Activated naive CD4-positive, alpha-beta T cell treated with anti-CD3 and anti-CD28 coated beads, Interleukin-2, amount 50 U/mL, for 72 hours (primary cell): ENCODE measurements at places on chromosomes 6 and 20. TPM values are rescaled to one million over a fixed set of nuclear protein-coding genes. Genes with fewer than 3 reads are reported as not detected.

DNA sequence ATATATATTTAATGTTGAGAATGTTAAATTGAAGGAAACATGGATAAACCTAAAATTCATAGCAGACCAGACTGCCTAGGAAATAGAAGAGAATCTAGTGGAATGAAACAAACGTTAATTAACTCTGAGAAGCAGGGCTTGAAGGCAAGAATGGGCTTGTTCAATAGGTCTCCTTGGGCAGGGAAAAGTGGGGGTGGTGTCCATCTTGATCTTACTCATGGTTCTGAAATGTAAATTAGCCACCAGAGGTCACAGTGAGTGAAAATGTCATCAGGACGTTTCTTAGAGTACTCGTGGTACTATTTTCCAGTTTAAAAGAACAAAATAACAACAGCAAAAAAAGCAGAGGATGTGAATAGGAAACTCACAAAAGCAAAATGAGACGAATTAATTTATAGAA, 66.8 kb upstream of the BTBD3 start:
- DNase-seq = no peak

GMPR gene
- total RNA-seq = 2.5 TPM

- no peak for DNase-seq
These were observed 129.0 kb downstream of the EDN3 start for GRCh38 chr20:59429396-59429795.

GRCh38 chr20:21074605-21075336, 31.4 kb downstream of the LINC00237 start:
- DNase-seq = no peak

LY6G6D gene
- total RNA-seq = not detected

GRCh38 chr20:19834783-19835182, 76.7 kb downstream of the RIN2 start:
- no peak for DNase-seq

DNA sequence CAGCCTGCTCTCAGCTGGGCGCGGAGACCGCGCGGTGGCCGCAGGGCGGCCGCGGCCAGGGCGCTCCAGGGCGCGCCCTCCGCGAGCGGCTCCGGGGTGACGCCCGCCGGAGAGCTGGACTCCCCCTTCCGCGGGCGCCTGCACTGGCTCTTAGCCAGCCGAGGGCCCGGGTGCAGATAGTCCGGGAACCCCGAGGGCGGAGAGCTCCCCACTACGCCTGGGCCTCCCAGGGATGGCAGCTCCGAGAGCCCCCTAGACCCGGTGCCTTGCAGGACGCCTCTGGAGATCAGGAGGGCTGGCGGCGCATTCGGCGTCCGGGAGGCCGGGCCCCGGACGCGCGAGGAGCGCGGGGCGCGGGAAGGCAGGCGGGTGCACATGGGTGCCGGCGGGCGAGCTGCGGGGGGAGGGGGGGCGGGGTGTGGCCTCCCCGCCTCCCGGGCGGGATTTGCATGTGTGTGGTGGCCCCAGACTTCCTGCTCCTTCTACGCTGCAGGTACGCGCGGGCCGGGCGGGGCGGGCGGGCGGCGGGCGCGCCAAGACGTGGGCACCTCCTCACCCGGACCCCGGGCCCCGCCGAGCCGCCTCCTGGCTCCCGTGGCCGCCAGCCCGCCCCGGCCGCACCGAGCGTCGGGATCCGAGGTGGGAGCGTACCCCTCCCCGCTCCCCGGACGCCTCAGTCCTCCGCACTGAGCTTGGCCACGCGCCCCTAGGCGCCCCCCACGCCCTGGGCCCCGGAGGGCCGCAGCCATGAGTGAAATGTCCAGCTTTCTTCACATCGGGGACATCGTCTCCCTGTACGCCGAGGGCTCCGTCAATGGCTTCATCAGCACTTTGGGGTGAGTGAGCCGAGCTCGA, at the start of gene ITPR3:
ITPR3 (plus strand) TSS at position 467 of the 855 bp plus-strand sequence; CDS start at position 748, 281 bp downstream.
- DNase-seq = peak; percentile 79

GRCh38 chr20:19552221-19553180, 205.6 kb upstream of the RIN2 start:
- no peak for DNase-seq
